Activated naive CD4-positive, alpha-beta T cell treated with anti-CD3 and anti-CD28 coated beads for 36 hours (primary cell): ENCODE measurements at places on chromosomes 4 and X. TPM values are rescaled to one million over a fixed set of nuclear protein-coding genes. Genes with fewer than 3 reads are reported as not detected.

- no peaks in the 10 kb centered on the region for H3K27me3 ChIP-seq
- H3K4me1 ChIP-seq, result no peaks in the 10 kb centered on the region
- DNase-seq, result no peak
- H3K27ac ChIP-seq, result no peak overlapping the region
- no peak overlapping the region for H3K4me3 ChIP-seq
- H3K36me3 ChIP-seq, result no peaks in the 10 kb centered on the region
Observed at GRCh38 chrX:40506201-40506985, 74.4 kb upstream of the ATP6AP2 start.

DNA sequence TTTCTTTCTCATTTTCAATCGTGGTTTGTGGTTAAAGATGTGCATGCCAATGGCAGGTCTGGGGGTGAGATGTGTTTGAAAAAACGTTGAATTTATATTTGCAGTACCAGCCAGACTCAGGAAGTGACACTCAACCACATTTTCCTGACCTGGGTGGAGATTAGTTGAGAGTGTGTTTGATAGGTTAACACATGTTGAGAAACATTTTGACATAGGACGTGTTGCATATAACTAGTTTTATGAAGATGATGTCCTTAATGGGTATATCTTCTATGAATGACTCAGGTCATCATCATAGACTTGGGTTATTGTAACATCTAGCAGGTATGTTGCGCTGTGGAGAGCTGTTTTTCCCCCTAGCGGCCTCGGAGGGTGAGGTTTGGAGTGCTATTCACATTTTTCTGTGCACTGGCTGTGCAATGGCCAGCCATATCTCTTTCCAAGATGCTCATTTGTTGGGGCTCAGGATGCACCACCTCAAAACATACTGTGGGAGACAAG lies 21.7 kb upstream of the CD38 start:
- DNase-seq, result peak; percentile 89
- H3K4me1 ChIP-seq, result peaks cover 44% of the 10 kb centered on the region
- H3K4me3 ChIP-seq, result peak overlapping the region; percentile 54
- H3K27me3 ChIP-seq, result no peaks in the 10 kb centered on the region
- no peaks in the 10 kb centered on the region for H3K36me3 ChIP-seq

DNA sequence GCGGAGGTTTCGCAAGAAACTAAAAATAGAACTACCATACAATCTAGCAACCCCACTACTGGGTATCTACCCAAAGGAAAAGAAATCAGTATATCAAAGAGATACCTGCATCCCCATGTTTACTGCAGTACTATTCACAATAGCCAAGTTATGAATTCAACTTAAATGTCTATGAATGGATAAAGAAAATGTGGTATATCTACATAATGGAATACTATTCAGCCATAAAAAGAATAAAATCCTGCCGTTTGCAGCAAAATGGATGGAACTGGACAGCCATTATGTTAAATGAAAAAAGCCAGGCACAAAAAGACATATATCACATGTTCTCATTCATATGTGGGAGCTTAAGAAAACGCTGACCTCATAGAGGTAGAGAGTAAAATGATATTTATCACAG lies 65.3 kb downstream of the LCORL start:
- peaks cover 46% of the 10 kb centered on the region for H3K36me3 ChIP-seq
- peaks cover 2% of the 10 kb centered on the region for H3K4me1 ChIP-seq
- no peak for DNase-seq

The RPS6KA6 gene
- not detected for total RNA-seq

The ATP11C gene
- 20.8 TPM for total RNA-seq

The TACR3 gene
- total RNA-seq, result not detected

DNA sequence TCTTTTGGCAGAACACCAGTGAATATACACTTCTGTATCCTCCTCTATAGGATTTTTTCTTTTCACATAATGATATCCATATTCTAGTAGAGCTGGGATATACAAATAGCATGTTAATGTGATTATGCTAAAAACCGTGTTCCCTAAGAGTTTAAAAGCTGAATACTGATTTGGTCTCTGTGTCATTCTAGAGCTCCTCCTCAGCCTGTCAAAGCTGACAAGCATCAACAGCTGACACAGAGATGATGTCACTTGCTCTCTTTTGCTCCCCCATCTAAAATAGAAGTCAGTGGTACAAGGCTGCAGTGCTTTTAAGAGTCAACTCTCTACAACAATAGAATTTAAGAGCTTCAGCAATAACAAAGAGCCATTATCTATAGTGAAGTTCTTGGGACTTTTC lies 17.1 kb upstream of the HERC3 start:
- no peaks in the 10 kb centered on the region for H3K4me1 ChIP-seq
- H3K27me3 ChIP-seq, result no peaks in the 10 kb centered on the region
- no peak for DNase-seq
- no peak overlapping the region for H3K27ac ChIP-seq
- H3K36me3 ChIP-seq, result no peaks in the 10 kb centered on the region
- no peak overlapping the region for H3K4me3 ChIP-seq

The FAM193A gene
- total RNA-seq, result 20.1 TPM

GRCh38 chrX:50071494-50071893 lies 129.3 kb downstream of the AKAP4 start:
- no peak for DNase-seq
- H3K4me1 ChIP-seq, result no peaks in the 10 kb centered on the region
- H3K36me3 ChIP-seq, result peaks cover 3% of the 10 kb centered on the region

GRCh38 chr4:179028321-179028720 lies 1586.1 kb upstream of the AGA start:
- H3K27ac ChIP-seq, result no peak overlapping the region
- H3K36me3 ChIP-seq, result no peaks in the 10 kb centered on the region
- no peak for DNase-seq
- H3K27me3 ChIP-seq, result no peaks in the 10 kb centered on the region

DNA sequence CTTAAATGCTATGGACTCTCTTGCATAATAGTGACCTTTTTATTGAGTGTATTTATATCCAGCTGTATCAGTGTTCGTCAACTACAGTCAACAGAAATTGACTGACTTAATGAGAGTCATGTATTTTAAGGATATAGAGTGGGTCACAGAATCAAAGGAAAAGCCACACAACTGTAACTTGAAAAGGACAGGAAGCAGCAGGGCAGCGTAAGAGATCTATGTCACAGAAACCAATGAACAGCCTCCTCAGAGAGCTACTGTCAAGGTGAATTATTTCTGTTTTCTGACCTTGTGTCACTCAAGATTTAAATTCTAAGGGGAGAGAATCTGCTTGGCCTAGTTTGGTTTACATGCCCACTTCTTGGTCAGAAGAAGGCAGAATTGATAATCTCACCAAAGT lies 94.1 kb upstream of the FRAS1 start:
- DNase-seq, result no peak
- no peak overlapping the region for H3K4me3 ChIP-seq
- no peak overlapping the region for H3K27ac ChIP-seq
- no peaks in the 10 kb centered on the region for H3K27me3 ChIP-seq
- no peaks in the 10 kb centered on the region for H3K36me3 ChIP-seq

DNA sequence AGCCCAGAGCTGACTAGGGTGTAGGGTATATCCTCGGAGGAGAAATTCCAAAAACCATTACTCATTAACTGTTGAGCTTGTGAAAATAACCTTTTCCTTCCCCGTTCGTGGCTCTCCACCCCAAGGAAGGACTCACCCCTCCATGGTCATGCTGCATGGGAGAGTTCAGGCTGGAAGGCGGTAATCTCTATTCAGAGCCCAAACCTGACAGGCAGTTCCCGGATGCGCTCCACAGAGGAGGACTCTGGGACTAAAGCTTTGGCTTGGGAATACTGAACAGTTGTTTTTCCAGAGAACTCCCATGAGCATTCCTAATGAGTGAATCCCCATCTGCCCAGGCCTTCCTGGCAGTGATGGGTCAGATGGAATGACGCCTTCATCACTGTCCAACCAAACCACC lies 125.4 kb downstream of the BCOR start:
- peaks cover 19% of the 10 kb centered on the region for H3K4me1 ChIP-seq
- DNase-seq, result no peak
- peaks cover 3% of the 10 kb centered on the region for H3K36me3 ChIP-seq
- H3K27me3 ChIP-seq, result no peaks in the 10 kb centered on the region
- no peak overlapping the region for H3K4me3 ChIP-seq

DNA sequence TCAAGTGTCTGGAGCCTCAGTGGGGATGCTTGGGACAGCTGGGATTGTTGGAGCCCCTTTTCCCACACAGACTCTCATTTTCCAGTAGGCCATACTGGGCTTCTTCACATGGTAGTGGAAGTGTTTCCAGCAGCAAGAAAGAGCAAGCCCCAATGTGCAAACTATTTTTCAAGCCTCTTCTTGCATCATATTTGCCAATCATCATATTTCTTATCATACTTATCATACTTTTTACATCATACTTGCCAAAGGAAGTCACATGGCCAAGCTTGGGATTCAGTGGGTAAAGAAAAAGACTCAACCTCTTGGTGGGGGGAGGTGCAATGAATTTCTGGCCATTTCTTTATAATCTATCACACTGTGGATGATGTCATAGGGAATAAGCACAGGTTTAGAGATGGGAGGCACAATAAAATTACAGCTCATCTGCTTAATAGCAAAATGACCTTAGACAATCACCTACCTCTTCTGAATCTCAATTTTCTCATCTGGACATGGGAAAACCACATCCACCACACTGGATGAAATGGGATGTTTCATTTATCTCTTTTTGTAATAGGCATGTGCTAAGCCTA lies 174.2 kb downstream of the MID1IP1 start:
- H3K4me1 ChIP-seq, result peaks cover 8% of the 10 kb centered on the region
- no peak overlapping the region for H3K4me3 ChIP-seq
- no peaks in the 10 kb centered on the region for H3K36me3 ChIP-seq
- no peak for DNase-seq
- no peak overlapping the region for H3K27ac ChIP-seq

GRCh38 chr4:78863254-78863869 lies 75.9 kb downstream of the PAQR3 start:
- H3K27me3 ChIP-seq, result no peaks in the 10 kb centered on the region
- H3K27ac ChIP-seq, result no peak overlapping the region
- H3K36me3 ChIP-seq, result no peaks in the 10 kb centered on the region
- DNase-seq, result no peak
- H3K4me3 ChIP-seq, result no peak overlapping the region

The FGB gene
- not detected for total RNA-seq

The PLP1 gene
- total RNA-seq, result not detected

DNA sequence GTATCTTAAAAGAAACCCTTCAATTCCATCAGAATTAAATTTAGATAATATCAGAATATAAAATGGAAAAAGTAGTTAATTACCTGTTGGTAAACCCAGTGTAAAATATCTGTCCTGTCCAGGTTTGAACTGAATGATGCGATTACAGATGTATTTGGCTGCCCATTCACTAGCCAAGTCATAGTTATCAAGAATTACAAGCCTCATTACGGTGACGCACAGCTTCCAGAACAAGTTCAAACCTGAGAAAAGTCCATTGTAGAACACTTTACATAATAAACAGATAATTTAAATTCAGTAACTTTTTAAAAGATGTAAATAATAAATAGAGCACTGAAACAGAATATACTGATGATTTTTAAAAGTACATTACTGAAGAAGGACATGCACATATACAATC lies 4.4 kb downstream of the GNPDA2 start:
- peaks cover 45% of the 10 kb centered on the region for H3K4me1 ChIP-seq
- no peak for DNase-seq
- H3K4me3 ChIP-seq, result no peak overlapping the region
- no peaks in the 10 kb centered on the region for H3K27me3 ChIP-seq

DNA sequence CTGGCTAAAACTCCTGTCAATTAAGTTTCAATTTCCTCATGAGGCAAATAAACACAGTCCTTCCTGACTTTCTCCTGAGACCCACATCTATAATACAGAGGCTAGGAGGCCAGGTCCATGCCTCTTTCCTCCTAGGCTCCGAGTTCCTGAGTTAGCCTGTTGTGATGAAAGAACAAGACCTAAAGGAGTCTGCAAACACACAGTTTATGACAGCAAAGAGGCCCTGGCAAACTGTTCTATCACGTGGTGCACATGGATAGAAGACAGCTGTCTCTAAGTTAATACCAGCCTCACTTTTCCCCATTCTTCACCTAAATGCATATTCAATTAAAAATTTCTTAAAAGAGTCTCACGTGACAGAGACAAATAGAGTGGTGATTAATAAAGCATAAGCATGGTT lies 145.2 kb downstream of the TET2 start:
- H3K4me3 ChIP-seq, result no peak overlapping the region
- H3K27ac ChIP-seq, result no peak overlapping the region
- H3K4me1 ChIP-seq, result peaks cover 2% of the 10 kb centered on the region
- H3K36me3 ChIP-seq, result peaks cover 3% of the 10 kb centered on the region
- no peak for DNase-seq

The RIPPLY1 gene
- not detected for total RNA-seq

The CENPI gene
- total RNA-seq, result 19.1 TPM

- no peaks in the 10 kb centered on the region for H3K27me3 ChIP-seq
- H3K27ac ChIP-seq, result no peak overlapping the region
- H3K4me3 ChIP-seq, result no peak overlapping the region
- no peak for DNase-seq
- H3K4me1 ChIP-seq, result peaks cover 16% of the 10 kb centered on the region
Observed at GRCh38 chrX:9749146-9749692, 16.4 kb downstream of the GPR143 start.

GRCh38 chrX:38112566-38112965 lies 106.2 kb downstream of the SYTL5 start:
- H3K4me1 ChIP-seq, result no peaks in the 10 kb centered on the region
- no peak overlapping the region for H3K4me3 ChIP-seq
- no peaks in the 10 kb centered on the region for H3K36me3 ChIP-seq
- H3K27ac ChIP-seq, result no peak overlapping the region
- DNase-seq, result no peak

The FRMPD4 gene
- total RNA-seq, result not detected

DNA sequence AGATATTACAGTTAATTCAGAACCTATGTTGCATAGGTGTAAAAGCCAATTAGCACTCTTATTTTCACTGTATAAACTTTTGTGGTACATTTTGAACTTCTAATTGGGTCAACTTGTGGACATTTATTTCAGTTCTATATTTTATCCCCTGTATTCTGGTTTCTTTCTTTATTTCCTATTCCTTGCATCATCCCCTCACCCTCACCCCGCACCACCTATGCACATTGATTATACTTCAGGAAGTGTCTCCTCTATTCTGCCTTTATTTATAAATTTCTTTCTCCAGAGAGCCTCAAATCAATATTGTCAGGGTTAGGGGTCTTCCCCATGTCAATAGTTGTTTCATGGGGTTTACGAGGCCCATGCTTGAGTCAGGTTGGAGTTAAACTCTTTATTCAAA lies 83.1 kb downstream of the TEX13C start:
- no peak overlapping the region for H3K27ac ChIP-seq
- no peaks in the 10 kb centered on the region for H3K4me1 ChIP-seq
- no peaks in the 10 kb centered on the region for H3K27me3 ChIP-seq
- no peak for DNase-seq
- no peak overlapping the region for H3K4me3 ChIP-seq

GRCh38 chr4:182764642-182765041 lies 152.5 kb downstream of the DCTD start:
- no peaks in the 10 kb centered on the region for H3K4me1 ChIP-seq
- H3K27ac ChIP-seq, result no peak overlapping the region

DNA sequence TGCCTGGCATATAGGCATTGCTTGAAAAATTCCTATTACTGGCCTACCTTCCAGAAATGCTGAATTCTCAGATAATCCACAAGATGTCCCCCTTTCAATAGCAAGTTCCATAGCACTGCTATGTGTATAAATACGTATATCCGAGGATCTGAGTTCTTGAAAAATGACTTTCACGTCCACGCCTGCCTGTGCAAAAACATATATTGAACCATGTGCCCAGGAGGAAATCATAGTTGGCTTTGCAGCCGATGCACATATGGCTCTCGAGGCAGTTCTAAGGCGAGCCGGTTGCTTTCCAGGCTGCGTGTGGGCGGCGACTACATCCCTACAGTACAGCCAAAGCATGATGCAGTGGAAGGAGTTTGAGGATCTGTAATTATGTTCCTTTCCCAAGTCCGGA lies 55.4 kb upstream of the ESX1 start:
- no peaks in the 10 kb centered on the region for H3K27me3 ChIP-seq
- DNase-seq, result no peak
- no peaks in the 10 kb centered on the region for H3K36me3 ChIP-seq
- no peak overlapping the region for H3K27ac ChIP-seq
- no peaks in the 10 kb centered on the region for H3K4me1 ChIP-seq
- no peak overlapping the region for H3K4me3 ChIP-seq

The EMCN gene
- not detected for total RNA-seq
